Stimulated activated CD8-positive, alpha-beta memory T cell treated with anti-CD3 and anti-CD28 coated beads, Interleukin-4, amount 100 ng/mL, for 4 hours (primary cell): ENCODE measurements at places on chromosomes 13 and 19.

DNA sequence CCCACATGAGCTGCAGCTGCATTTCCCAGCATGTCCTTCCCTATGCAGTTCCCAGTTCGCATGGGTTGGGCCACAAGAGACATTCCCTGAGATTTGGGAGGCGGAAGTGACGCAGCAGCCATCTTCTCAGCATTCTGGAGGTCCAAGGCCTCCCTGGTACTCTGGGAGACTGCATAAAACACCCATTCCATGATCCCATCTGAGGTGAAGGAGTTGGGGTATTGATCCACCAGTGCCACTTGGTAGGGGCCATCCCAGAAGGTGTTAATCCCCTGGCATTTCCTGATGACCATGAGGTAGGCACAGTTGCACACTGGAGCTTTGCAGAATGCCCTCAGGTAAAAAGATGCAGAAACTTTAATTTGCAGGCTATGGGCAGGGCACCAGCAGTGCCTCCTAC is 25.4 kb downstream of the POP4 start:
- no peak for DNase-seq

DNA sequence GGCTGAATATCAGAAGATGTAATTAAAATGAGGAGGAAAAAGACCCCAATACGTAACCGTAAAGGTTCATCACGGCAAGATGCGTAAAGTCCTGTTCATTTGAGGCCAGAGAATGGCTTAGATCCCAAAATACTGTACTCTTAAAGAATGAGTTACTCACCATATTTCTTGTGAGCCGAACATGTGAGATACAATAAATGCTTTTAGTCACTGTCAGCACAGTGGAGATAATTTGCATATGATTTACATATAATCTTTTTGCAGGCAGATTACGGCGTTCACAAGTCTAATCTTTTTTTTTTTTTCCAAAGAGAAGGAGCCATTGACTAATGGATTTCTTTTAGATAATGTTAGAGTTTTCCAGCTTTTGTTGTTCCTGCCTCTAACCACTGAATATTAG is 28.4 kb downstream of the AMER2 start:
- DNase-seq = no peak

GRCh38 chr19:1452802-1453524 is 3.0 kb downstream of the APC2 start:
- DNase-seq = no peak

DNA sequence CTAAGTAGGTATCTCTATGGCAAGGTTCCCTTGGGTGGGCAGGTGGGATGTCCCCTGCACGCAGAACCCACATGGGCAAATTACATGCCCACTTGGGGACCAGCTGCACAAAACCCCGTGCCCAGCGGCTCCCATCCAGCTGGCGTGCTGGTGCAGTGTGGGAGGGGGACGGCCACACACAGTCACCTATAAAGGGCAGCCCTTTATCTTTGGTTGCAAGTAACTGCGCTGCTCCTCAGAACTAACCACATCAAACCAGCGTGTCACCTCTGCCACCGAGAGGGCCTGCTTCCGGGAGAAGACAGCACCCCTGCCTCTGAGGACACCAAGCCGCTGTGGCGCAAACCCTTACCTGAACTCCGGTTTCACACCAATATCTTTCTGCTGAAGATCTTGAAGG is 32.2 kb downstream of the ANKRD27 start:
- no peak for DNase-seq

DNA sequence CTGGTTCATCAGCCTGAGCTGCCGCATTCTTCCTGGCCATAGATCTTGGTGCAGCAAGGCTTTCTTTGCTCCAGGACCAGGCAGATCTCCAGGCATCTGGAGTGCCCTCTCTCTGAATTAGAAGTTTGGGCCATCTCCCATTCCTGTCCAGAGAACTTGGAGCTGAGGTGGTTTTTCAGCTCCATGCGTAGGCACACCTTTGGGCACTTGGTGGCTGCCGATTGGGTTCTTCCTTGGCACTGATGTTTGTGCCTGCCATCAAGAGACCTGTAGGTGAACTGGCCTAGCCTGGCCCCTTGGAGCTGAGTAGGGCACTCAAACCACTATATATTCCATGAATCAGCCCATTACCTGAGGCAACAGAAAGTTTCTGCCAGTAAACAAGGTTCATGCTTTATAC is 206.0 kb upstream of the PCDH17 start:
- no peak for DNase-seq

DNA sequence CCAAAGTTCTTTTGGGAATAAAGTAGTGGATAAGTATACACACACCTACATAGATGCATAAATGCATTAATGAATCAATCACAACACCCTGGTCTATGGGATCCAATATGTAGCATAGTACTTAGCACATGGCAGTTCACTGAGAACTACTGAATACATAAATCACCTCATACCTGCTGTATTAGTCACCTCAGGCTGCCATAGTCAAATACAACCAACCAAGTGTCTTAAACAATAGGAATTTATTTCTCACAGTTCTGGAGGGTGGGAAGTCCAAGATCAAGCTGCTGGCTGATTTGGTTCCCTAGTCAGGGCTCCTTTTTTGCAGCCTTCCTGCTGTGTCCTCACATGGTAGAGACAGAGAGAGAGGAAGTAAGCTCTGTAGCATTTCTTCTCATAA is 228.2 kb downstream of the NHLRC3 start:
- no peak for DNase-seq

GRCh38 chr13:40966298-40966697 is 52.8 kb downstream of the ELF1 start:
- no peak for DNase-seq

GRCh38 chr19:38337360-38337653 is 1.7 kb downstream of the CATSPERG start:
- no peak for DNase-seq
